Heart right ventricle (tissue), 16 donors: ENCODE measurements at places on chromosomes 4 and X. TPM values are rescaled to one million over a fixed set of nuclear protein-coding genes. Genes with fewer than 3 reads are reported as not detected.

Gene STPG2
- 0.53 TPM for total RNA-seq

DNA sequence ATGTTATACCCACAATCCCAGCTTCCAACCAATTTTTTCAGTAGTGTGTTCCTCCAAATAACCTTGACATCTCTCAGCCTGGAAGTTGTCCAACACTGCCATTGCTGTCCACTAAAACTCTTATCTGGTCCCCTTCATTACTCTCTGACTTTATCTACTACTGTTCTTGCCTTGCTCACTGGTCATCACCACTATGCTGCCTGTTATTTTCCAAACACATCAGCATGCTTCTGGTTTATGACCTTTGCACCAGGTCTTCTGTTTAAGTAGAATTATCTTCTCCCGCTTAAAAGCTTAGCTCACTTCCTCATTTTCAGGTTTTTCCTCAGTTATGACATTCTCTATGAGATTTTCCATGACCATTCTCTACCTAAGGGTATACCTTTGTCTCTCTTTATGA lies 5.5 kb downstream of the ELMOD2 start:
- no peak for DNase-seq

GRCh38 chr4:123587983-123588494 lies 191.4 kb downstream of the SPRY1 start:
- DNase-seq = no peak

- DNase-seq = no peak
Measured at GRCh38 chr4:162232349-162232748, 68.5 kb upstream of the FSTL5 start.

GRCh38 chr4:157314906-157315305 lies 94.4 kb downstream of the GRIA2 start:
- no peak for DNase-seq

Gene TMEM47
- 27.7 TPM for total RNA-seq

- DNase-seq = no peak
Measured at GRCh38 chrX:131831185-131831520, 191.9 kb upstream of the STK26 start.

GRCh38 chr4:109816894-109817293 lies 1.3 kb downstream of the GAR1 start:
- DNase-seq = no peak

Gene SPIN2A
- 0.18 TPM for total RNA-seq
